ENCODE measurements at places on chromosomes 4 and X. TPM values are rescaled to one million over a fixed set of nuclear protein-coding genes. Genes with fewer than 3 reads are reported as not detected.
A peak's percentile ranks its signal among the peaks of the same experiment; 100 is the strongest.

DNA sequence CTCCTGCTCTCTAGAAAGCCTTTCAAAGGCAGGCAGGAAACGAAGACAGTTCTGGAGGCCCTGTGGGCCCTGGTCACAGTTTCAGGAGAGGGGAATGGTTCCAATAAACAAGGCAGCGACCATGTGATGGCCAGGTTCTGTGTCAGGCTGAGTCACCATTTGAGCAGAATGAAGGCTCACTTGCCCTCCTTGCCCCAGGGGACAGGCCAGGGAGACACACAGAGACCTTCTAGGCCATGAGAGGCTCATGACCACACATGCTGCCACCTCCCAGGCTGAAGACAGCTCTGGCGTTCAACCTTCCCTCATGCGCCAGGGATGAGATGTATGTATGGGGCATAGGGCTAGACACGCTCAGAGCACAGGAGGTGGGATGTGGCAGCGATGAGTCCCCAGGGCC is 22.9 kb upstream of the TRIM2 start:
- DNase-seq: no peak

The DDIT4L gene
- total RNA-seq: 2.6 TPM

- peak; percentile 59 for DNase-seq
Observed at GRCh38 chr4:82721819-82722423, 76.7 kb downstream of the SCD5 start.

The NXF2 gene
- not detected for total RNA-seq

DNA sequence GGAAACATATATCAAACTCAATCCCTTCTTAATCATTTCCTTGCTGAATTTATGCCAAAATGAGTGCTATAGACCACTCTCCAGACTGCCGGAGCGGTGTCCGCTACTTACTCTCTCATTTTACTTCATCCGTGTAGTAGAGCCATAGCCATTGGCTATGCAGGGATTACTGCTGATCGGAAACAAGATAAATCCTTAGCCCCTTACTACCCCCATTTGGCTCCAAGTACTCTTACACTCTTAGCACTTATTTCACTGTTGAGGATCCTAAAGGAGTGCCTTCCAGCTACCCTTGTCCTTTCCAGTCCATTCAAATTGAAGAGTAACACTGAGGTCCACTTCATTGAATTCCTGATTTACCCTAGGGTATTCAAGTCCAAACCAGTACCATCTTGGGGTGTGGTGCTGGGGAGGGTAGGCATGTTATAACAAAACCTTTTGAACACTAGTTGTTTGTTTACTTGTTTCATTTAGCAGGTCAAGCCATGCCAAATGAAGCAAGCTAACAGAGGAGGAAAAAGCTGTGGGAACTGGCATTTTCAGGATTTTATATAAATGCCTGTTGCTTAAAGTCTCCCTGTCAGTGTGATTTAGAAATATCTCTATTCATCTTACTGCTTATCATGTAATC is 715.1 kb downstream of the FSTL5 start:
- peak; percentile 33 for DNase-seq

The TSPAN7 gene
- 38.1 TPM for total RNA-seq

The RGN gene
- total RNA-seq: 0.65 TPM

DNA sequence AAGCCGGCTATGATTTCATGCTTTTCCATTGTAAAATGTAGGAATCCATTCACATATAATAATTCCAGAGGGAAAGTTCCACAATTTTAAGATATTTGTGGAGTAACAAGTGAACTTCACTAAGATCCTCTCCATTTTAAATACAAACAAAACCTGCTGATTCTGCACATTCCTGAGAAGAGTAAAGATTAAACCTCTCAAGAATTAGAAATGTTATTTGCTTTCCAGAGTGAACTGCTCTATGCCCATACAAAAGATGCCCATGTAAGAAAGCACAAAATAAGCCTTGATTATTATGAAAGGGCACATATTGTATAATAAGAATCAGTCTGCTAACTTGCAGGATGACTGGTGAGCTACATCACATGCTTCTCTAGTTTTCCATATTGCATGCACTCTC is 241.5 kb downstream of the COX18 start:
- DNase-seq: no peak

The MAMLD1 gene
- 0.22 TPM for total RNA-seq

DNA sequence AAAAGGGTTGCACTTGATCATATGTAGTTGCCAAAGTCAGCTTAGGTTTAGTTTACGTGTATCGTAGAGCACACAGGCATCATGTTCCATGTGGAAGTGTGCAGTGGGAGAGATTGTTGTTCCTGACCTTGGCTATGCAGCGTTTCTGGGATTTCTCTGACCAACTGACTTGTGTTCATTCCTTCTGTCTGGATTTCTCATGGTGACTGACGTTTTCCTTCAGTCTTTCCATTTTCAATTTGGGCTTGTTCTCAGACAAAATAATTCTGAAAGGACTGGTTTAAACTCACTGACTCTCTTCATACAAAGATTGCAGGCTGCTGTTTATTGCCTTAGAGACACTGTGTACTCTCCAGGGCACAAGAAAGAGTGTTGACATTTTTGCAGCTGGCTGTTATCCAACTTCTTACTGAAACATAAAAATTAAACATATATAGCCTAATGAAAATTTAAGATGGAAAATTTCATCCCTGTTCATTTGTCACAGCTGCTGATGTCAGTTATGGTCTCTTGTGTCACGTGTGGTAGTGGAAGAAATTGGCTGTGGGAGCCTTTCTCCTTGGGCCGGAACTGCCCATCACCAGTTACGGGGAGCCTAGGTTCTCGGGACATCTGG is 95.4 kb downstream of the TNIP2 start:
- DNase-seq: no peak

The CAPN6 gene
- total RNA-seq: not detected

The USP17L19 gene
- total RNA-seq: not detected

The RS1 gene
- not detected for total RNA-seq

- DNase-seq: no peak
Observed at GRCh38 chr4:42596918-42597317, 60.0 kb downstream of the ATP8A1 start.

- no peak for DNase-seq
Observed at GRCh38 chr4:14375816-14376215, 626.5 kb upstream of the CPEB2 start.
